CD4-positive, alpha-beta T cell treated with Interleukin-4 for 4 hours (primary cell): ENCODE measurements at places on chromosomes 4 and X.

DNA sequence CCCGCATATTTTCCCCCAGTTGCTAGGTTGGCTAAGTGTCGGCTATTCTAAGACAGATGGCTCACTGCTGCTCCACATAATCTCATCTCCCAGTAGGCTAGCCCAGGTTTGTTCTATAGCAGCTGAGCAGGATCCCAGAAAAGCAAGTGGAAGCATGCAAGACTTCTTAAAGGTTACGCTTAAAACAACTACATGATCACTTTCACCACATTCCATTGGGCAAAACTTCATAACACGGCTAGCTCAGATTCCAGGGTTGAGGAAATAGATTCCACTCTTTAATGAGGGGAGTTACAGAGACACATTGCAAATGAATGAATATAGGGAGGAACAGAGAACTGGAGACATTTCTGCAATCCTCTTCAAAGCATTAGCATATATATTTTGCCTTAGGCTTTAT lies 12.9 kb upstream of the RAB33B start:
- DNase-seq = no peak

DNA sequence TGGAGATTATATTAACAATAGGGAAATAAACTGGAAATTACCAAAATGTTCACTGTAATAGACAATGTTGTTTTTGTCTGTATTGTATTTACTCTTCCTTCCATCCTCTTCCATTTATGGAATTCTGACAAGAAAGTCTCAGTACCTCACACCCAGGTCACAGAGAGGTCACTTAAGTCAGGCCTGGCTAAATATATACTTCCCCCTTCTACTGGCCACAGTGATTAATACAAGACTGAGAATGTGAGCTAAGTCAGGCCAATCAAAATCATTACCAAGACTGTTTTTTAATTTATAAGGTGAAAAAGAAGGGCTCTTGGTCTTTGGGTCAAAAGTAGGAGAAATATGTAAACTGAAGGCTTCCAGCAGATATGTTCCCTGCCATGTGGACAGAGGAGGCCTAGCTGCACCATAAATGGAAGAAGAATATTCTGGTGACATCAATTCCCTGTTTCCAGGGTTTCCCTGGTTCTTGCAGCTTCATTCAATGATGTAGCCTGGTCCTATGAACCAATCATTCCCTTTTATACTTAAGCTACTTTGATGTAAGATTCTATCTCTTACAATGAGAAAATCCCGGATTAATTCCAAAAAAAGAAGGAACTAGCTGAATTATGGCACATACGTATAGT lies 64.3 kb downstream of the LRBA start:
- no peak for DNase-seq

DNA sequence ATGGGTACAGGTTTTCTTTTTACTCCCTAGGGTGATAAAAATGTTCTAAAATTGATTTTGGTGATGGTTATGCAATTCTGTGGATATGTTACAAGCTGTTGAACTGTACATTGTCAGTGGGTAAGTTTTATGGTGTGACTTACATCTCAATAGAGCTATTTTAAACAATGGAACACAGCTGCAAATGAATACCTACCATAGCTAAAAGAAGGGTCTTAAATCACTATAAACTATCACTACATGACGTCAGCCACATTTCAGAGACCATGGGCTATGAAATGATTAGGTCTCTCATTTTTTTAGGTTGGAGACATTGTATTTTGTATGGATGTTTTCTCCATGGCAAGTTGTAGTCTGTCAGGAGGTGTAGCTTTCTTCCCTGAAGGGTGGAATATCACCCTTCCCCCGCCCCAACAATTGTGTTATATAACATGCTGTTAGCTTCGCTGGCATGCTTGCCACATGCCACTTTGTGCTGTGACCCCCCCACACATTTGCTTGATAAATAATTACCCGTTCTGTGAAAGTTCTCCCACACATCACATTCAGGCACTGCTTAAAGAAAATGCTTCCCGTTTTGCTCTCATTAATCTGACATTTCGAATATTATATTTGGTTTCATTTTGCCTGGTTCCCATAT lies 159.7 kb downstream of the ARHGAP10 start:
- no peak for DNase-seq

DNA sequence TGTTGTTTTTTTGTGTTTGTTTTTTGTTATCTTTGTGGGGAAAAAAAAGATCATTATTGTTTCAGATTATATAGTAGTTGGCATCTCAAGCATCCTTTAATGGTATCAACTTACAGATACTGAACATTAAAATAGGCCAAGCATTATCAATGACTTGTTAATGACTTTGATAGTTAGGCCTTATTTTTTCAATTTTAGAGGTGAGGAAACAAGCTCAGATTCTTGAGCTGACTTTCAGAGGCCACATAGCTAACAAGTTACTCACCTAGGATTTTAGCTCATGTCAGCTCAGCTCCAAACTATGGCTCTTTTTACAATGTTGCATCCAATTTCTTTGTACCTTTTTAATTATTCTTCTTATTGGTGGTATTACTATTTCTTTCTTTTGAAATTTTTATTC lies 471 bp upstream of the PLAC8 start:
- no peak for DNase-seq

- DNase-seq = no peak
Observed at GRCh38 chr4:1503583-1504471, 97.6 kb upstream of the NKX1-1 start.

DNA sequence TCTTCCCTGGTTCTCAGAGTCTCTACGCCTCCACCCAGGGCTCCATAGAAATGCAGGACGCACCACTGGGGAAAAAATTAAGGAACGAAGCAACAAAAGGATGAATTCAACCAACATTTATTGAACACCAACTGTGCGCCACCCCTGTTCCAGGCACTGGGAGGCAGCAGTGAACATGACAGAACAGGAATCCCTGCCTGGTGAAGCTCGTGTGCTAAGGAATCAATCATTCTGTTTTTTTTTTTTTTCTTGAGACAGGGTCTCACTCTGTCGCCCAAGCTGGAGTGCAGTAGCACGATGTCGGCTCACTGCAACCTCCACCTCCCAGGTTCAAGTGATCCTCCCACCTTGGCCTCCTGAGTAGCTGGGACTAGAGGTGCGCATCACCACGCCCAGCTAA lies 1.9 kb upstream of the FTSJ1 start:
- no peak for DNase-seq

DNA sequence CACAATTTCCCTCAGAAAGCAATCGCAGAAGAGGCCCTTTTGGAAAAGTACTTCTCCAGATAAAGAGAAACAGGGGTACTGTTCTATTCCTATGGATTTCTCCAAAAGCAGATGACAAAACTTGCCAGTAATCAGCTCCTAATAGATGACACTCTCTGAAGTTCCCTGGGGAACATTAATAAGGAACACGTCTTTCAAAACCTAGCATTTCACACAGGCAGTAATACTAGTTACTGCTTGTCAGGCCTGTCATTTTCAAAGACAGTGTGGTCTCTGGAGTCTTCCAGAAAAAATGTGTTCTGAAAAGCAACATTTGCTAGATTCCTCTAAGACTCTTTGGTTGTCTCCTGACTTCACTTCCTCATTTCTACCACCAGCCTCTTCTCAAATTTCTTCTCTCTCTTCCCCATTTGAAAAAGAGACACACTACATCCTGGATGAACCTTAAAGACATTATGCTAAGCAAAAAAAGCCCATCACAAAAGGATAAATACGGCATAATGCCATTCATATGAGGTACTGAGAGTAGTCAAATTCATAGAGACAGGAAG lies 47.3 kb downstream of the CHRDL1 start:
- DNase-seq = no peak

- DNase-seq = no peak
Observed at GRCh38 chr4:139227729-139228404, 50.8 kb upstream of the ELF2 start.

- DNase-seq = no peak
Observed at GRCh38 chrX:16610121-16610621, 39.8 kb upstream of the S100G start.

GRCh38 chr4:38678078-38678477 lies 14.1 kb downstream of the KLF3 start:
- DNase-seq = no peak

GRCh38 chr4:182022909-182023308 lies 220.3 kb upstream of the TENM3 start:
- DNase-seq = no peak
